ENCODE measurements at places on chromosomes 3 and 15. TPM values are rescaled to one million over a fixed set of nuclear protein-coding genes. Genes with fewer than 3 reads are reported as not detected.

Gene IL16
- 1.3 TPM for total RNA-seq

Gene CDHR4
- not detected for total RNA-seq

Gene WDR72
- 0.31 TPM for total RNA-seq

Gene EIF4G1
- 118 TPM for total RNA-seq

Gene EPHA6
- total RNA-seq = 78.9 TPM

Gene SLC28A1
- not detected for total RNA-seq

Gene PARP3
- total RNA-seq = 7.5 TPM

Gene GOLGA6L4
- total RNA-seq = 9.4 TPM

Gene ALDH1A3
- 0.63 TPM for total RNA-seq
